ENCODE measurements at places on chromosomes 1 and 21.
A peak's percentile ranks its signal among the peaks of the same experiment; 100 is the strongest.

DNA sequence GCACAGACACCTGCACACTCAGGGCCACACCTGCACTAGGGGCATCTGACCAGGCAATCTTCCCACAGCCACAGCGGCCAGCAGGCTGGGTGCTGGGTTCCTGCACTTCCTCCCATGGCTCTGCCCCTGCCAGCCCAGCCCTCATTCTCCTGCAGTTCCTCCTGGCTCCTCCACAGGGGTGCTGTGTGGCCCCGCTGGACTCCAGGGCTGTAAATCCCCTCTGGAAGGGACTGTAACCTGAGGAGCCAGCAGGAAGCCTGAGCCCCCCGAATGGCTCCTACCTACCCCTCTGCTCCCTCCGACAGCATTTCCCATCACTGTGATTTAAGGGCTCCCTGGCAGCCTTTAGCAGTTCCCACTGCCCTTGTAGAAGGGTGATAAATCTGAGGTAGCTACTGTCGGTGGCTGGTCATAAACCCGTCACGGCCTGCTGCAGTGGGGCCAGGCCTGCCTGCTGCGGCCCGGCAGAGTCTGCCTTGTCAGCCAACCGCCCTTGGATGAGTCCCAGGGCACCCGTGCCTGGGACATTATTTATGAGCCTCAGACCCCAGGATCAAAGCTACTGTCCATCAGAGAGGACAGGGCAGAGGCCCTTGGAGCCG, 8.8 kb downstream of the UBL4B start:
- no peak for DNase-seq

DNA sequence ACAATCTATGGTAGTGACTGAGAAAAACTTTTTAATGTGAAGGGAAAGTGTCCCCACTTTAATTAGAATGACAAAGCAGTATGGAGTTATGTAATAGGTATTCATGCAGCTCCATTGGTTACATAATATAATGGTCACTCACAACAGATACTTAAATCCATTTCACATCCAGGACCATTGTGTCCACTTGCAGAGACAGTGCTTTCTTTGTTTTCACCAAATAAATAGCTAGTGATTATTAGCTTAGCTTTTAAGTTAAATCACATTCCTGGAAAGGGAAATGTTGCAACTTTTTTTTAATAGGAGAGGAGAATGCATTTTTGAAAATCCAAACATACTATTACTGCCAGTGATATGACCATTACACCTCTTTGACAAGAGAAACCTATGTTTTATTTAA, 22.9 kb downstream of the RGL1 start:
- DNase-seq: no peak

DNA sequence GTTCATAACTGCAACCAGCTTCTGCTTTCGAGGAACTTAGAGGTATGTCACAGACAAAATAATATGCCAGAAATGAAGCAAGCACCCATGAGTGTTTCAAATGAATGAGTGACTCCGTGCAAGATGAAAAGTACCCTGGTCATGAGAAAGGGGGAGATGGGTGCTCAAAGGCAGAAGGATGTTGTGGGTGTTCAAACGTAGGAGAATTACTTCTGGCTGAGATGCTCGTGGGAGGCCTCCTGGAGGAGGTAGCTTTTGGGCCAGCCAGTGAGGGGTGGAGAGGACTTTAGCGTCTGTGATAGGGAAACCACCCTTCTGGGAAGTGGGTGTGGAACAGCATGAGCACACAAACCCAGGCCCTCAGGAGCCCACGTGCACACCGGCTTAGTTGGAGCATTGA, 113.8 kb downstream of the SYF2 start:
- DNase-seq: no peak

GRCh38 chr1:181318858-181319235, 164.5 kb upstream of the CACNA1E start:
- no peak for DNase-seq

- peak; percentile 62 for DNase-seq
These were observed 32.3 kb downstream of the RCAN1 start for GRCh38 chr21:34582506-34583150.
